Right ventricle myocardium inferior (tissue), 1 donor: ENCODE measurements at places on chromosomes 16 and 17. TPM values are rescaled to one million over a fixed set of nuclear protein-coding genes. Genes with fewer than 3 reads are reported as not detected.

DNA sequence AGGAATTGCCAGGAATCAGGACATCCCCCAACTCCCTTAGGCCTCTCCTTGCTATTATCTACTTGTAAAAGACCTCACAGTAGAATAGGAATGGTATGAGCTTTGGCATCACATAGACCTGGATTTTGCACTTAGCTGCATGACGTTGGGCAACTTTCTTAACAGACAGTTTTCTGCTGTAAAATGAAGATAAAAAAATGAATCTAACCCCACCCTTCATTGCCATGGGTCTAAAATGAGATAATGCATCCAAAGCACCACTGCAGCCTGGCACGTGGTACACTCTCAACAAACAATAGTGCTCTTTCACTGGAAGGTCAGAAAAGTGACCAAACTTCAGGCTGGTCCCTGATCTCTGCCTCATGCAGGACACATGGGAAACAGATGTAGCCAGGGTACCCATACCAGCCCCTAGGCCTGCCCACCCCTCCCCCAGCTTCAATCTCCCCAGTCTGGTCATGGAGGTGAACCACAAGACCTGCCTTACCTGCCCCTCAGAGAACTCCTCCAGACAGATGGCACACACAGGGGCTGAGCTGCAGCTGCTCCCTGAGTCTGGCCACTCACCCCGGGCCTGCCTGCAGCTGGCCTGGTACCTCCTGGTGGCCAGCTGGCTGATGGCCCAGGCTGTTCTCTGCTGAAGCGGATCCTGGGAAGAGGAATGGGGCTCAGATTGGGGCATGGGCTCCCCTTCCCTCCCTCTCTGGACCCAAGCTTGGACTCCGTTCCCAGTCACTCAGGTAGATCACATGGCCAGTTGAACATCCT, 8.5 kb upstream of the SUPT4H1 start:
- no peak for DNase-seq

DNA sequence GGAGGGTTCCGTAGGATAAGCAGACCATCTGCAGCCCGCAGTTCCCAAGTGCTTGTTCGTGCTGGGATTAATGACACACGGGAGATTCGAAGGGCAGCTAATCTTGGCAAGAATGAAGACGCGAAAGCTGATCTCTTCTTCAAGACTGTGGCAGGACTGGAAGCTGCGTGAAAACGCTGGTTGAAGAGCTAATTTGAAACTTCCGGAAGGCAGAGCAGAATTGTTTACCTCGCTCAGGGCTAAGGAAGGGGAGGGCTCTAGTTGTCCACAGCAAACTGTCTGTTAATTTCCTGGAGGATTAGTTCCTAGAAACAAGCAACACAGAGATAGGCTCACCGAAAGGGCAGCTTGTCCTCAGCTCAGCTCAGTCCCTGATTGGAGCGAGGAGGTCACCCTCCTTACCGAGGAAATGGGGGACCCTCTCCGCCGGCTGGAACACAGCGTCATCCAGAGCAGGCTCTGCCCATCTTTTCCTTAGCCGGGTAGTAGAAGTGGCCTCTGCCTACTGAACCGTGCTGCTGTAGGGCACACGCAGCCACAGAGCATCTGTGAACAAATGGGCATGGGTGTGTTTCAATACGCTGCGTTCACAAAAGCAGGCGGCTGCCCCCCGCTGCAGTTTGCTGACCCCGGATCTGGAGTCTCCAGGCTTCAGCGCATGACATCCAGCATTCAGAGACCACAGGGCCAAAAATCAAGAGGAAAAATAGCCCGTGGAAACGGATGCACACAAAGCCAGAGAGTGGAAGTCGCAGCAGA, 16.7 kb upstream of the BAIAP2 start:
- peak; percentile 69 for DNase-seq

GRCh38 chr17:74224959-74225725, 11.8 kb downstream of the TTYH2 start:
- DNase-seq = peak; percentile 49

The SMPD3 gene
- total RNA-seq = 0.38 TPM

GRCh38 chr17:41773731-41774193, 12.7 kb downstream of the JUP start:
- DNase-seq = no peak

- no peak for DNase-seq
Measured at GRCh38 chr17:41500131-41500911, 5.1 kb downstream of the KRT13 start.

The KRT24 gene
- not detected for total RNA-seq

The TEKT5 gene
- not detected for total RNA-seq

DNA sequence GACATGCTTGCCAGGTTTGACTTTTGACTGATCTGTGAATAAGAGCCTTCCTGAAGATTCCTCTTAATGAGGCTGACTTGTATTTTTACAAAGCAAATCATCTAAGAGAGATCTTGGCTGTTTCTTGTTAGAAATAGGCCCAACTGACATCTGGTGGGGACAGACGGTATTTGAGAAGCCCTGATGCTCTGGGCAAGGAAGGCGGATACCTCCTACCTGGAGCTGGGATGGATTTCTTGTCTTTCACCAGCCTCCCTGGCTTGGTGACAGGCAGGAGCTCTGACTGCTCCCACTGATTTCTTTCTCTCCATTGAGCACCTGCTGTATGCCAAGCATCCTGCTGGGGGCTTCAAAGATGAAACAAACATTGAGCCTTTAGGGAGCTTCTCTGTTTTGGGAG, 40.4 kb downstream of the AKAP1 start:
- no peak for DNase-seq

GRCh38 chr17:49443862-49444261, 29.2 kb upstream of the PHB1 start:
- no peak for DNase-seq

The CNTD1 gene
- 0.30 TPM for total RNA-seq

The NAGS gene
- total RNA-seq = 0.68 TPM

GRCh38 chr16:80288616-80289015, 252.2 kb upstream of the DYNLRB2 start:
- no peak for DNase-seq

DNA sequence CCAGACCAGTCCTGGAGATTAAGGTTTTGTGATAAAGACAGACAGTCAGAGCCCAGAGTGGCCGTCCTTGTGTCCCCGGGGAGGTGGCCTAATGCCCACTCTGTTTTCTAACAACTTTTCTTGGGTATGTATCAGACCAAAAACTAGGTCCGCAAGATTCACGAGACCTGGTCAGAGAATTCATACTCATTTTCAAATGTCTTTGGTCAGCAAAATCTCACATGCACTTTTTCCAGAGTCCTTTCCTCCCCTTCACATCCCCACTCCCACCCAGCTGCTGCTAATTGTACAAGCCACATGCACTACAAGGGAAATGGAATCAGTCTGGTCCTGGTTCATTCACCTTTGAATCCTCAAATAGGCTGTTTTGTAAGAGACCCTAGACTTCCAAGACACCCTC, 61.7 kb downstream of the C17orf67 start:
- DNase-seq = no peak

- DNase-seq = no peak
Measured at GRCh38 chr17:45855691-45856336, 11.1 kb downstream of the SPPL2C start.

The C16orf92 gene
- total RNA-seq = not detected

GRCh38 chr17:59361386-59361785, 29.9 kb downstream of the YPEL2 start:
- DNase-seq = no peak

DNA sequence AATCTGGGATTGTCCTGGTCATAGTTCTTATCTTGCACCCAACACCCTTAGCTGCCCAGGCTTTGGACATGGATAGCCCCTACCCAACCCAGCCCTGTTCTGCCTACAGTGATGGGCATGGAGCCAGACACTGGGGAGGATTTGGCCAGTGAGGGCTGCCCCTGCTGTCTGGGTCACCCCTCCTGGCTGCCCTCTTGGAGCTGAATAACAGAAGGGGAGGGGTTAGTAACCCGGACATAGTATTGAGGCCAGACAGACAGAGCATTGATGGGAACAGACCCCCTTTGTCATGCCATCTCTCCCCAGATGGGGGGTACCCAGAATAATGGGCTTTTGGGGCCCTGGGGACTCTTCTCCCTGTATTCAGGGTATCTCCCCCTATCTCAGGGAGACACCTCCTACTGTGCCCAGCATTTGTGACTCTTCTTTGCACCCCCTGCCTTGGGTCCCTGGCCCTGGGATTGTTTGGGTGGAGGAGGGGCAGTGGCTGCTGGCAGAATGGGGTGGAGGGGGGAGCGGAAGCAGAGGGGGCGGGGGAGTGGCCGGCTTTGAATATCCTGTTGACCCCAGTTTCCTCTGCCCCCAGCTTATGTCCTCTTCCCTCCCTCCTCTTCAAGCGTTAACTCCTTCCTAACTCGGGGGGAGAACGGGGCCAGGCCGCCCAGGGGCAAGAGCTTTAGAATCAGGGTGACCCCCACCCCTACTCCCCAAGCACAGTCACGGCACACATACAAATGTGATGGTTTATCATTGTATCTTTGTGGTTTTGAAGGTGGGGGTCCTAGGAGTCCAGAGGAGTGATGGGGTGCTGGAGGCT, 17.0 kb downstream of the GJD3 start:
- no peak for DNase-seq

The HIGD1B gene
- total RNA-seq = 20.4 TPM

DNA sequence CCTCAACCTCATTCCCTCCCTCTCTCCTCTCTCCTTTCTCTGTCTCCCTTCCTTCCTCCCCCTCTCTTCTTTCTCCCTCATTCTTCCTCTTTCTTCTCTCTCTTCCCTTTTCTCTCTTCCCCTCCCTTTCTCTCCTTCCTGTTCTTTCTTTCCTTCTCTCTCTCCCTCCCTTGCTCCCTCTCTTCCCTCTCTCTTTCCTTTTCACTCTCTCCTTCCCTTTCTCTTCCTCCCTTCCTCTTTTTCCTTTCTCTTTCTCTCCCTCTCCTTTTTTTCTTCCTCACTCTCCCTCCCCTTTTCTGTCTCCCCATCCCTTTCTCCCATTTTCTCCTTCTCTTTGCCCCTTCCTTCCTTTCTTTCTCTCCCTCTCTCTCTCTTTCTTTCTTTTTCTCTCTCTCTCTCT, 7.9 kb upstream of the ELAC2 start:
- DNase-seq = no peak

The HOXB1 gene
- not detected for total RNA-seq

GRCh38 chr17:15511142-15511541, 43.7 kb upstream of the CDRT4 start:
- DNase-seq = no peak

GRCh38 chr16:6483469-6484033, 849.1 kb upstream of the RBFOX1 start:
- no peak for DNase-seq

The GNG13 gene
- total RNA-seq = not detected

GRCh38 chr17:19359151-19359550, 3.4 kb downstream of the B9D1 start:
- DNase-seq = no peak

DNA sequence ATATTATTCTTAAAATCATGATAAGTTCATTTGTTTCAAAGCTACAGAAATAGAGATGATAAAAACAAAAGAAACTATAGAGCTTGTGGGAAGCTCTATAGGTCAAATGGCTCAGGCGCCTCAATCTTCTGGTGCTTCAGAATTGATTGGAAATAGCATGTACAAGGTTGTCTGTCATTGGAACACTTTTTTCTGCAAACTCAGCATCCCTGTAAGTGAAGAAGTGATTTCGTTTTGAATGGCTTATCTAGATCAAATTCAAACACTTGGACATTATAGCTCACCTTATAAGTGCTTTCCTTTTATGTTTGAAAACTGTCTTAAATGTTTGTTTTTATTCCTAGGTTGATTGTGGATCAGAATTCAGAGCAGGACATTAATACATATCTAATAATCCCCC, 103.7 kb downstream of the SKAP1 start:
- DNase-seq = no peak

The CCL2 gene
- 33.4 TPM for total RNA-seq

The ASIC2 gene
- not detected for total RNA-seq

DNA sequence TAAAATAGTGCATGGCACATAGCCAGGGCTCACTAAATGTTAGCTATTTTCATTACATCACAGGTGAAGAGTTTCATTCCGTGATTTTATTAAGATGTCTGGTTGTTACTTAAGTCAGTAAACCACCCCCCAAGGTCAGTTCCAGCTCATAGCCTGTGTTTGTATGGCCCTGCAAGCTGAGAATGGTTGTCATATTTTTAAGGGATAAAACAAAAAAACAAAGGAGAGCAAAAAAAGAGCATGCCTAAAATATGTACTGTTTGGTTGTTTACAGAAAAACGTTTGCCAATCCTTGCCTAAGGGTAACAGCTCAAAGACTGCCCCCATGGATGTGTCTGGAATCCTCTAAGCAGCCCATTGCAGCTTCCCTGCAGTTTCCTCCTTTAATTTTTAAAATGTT, 329.6 kb downstream of the CA10 start:
- DNase-seq = no peak

- no peak for DNase-seq
Measured at GRCh38 chr16:85873153-85873552, 25.8 kb upstream of the IRF8 start.

GRCh38 chr16:80670170-80670865, 129.5 kb downstream of the DYNLRB2 start:
- no peak for DNase-seq

The SGF29 gene
- 20.2 TPM for total RNA-seq

GRCh38 chr16:15642557-15643047, 352 bp downstream of the MARF1 start:
- peak; percentile 83 for DNase-seq

The PRSS8 gene
- not detected for total RNA-seq

The ZNF423 gene
- total RNA-seq = 8.8 TPM
